ENCODE measurements at places on chromosomes 3 and 15. TPM values are rescaled to one million over a fixed set of nuclear protein-coding genes. Genes with fewer than 3 reads are reported as not detected.
A peak's percentile ranks its signal among the peaks of the same experiment; 100 is the strongest.

DNA sequence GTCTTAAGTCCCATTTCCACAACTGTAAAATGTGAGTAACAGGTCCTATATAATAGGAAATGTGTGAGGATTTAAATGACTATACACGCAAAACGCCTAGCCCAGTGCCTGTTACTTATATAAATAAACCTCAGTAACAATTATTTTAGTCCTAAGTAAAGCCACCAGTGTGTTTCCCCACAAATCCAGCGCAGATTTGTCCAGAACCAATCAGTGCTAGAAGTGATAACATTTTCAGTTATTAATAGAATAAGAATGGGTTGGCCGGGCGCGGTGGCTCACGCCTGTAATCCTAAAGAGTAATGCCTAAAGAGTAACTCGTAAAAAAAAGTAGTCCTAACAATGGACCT lies 561 bp downstream of the RPAP1 start:
- no peak for DNase-seq

- DNase-seq, result no peak
Measured at GRCh38 chr3:139602003-139602402, 62.5 kb upstream of the RBP1 start.

DNA sequence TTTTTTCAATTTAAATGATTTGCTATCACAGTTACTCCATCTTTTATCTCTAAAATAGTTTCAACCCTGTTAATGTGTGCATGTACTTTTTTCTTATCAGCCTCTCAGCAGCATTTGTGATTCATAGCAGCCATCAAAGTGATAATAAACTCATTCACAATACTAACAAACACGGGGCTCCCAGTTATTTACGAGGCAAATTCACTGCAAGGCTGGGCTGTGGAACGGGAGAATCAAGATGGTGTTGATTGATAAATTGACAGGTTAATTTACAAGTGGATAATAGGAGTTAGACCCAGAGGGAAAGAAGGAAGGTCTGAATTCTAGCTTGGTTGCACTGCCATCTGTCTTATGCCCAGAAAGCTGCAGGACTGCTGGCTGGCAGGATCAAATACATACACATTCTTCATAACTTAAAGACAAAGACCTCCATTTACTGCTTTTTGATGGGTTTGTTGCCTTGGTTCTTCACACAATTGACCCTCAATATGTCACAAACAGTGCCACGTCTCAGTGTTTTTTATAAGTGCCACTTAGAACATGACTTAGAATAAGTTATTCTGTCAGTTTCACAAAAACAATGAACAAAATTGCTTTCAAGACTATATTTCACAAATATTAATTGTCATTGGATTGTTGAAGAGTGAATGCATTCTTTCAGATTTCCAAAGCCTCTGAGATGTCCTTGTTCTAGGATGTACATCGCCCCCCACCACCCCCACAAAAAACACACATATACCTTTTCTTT lies 562.8 kb downstream of the NR2F2 start:
- DNase-seq, result no peak

- DNase-seq, result no peak
Measured at GRCh38 chr3:125192190-125193035, 20.1 kb downstream of the SLC12A8 start.

- DNase-seq, result peak; percentile 80
Measured at GRCh38 chr3:48428572-48429316, 1.1 kb downstream of the PLXNB1 start.

Gene SH3GL3
- 0.67 TPM for total RNA-seq
